H54 (cell line): ENCODE measurements at places on chromosomes 16 and 17.

GRCh38 chr17:65177901-65178300 is 40.7 kb downstream of the RGS9 start:
- peak; percentile 40 for DNase-seq

GRCh38 chr17:74020522-74020921 is 183.0 kb upstream of the RPL38 start:
- DNase-seq = no peak

DNA sequence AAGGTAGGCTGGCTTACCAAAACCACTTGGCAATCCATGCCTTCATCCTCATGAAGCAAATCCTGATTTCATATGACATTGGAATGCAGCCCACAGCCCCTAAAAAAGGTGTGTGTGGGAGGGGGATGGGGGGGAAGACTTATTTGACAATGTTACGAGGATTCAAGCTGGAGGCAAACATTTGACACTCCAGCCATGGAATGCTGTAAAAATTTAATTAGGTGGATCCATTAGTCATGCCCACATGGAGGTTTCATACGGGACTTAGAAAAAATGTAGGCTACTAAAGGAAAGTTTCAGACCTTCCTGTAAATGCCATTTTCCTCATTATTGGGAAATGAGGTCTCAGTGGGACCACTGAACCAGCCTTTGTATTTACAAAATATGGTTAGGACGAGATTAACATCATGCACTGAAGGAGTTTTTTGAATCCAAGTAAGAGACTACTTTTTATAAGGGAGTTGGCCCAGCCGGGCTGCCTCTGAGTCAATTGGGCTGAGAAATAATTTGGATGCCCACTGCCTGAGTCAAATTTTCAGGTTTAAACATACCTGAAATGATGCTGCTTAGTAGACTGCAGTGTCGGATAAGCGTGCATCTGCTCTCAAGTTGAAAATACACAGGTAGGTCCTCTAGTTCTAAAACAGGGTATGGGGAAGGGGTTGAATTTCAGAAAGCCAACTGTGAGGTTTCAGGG is 44.6 kb upstream of the MAF start:
- DNase-seq = no peak

DNA sequence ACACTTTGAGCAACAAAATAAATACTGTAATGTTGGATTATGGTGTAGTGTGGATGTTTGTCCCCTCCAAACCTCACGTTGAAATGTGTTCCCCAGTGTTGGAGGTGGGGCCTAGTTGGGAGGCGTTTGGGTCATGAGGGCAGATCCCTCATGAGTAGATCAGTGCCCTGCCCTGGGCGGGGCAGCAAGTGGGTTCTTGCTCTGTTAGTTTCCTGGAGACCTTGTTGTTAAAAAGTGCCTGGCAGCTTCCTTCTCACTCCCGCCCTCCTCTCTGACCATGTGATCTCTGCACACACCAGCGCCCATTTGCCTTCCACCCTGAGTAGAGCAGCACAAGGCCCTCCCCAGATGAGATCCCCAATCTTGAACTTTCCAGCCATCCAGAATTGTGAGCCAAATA is 67.7 kb downstream of the MPRIP start:
- no peak for DNase-seq

DNA sequence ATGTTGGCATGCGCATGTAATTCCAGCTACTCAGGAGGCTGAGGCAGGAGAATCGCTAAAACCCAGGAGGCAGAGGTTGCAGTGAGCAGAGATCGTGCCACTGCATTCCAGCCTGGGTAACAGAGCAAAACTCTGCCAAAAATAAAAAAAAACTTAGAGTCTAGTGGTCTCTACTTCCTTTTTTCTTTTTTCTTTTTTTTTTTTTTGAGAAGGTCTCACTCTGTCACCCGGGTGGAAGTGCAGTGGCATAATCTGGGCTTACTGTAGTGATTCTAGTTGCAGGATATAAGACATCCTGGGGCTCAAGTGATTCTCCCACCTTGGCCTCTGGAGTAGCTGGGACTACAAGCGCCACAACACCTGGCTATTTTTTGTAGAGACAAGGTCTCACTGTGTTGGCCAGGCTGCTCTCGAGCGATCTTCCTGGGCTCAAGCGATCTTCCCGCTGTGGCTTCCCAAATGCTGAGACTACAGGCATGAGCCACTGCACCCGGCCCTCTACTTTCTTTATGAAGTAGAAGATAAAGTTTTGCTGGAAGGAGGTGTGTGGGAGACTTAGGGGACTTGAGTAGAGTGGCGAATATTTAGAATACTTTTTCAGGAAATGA is 47.9 kb upstream of the TAOK1 start:
- no peak for DNase-seq

GRCh38 chr16:19704321-19705145 is 13.5 kb downstream of the KNOP1 start:
- DNase-seq = no peak

DNA sequence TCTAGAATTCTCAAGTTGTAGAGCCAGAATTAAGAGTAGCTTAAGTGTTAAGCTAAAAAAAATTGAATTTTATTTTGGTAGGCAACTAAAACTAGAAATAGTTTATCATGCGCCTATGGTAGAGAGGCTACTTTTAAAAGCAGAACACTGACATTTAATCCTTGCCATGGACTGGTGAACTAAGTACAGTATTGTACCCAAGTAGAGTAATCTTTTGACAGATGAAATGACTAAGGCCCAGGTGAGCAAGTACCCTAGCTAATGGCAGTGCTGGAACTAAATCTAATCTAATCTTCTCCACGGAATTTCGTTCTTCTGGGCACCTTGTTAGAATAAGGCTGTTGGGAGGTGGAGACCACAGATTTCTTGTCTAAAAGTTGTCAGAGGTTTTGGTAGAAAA is 11.8 kb downstream of the RBL2 start:
- DNase-seq = no peak

DNA sequence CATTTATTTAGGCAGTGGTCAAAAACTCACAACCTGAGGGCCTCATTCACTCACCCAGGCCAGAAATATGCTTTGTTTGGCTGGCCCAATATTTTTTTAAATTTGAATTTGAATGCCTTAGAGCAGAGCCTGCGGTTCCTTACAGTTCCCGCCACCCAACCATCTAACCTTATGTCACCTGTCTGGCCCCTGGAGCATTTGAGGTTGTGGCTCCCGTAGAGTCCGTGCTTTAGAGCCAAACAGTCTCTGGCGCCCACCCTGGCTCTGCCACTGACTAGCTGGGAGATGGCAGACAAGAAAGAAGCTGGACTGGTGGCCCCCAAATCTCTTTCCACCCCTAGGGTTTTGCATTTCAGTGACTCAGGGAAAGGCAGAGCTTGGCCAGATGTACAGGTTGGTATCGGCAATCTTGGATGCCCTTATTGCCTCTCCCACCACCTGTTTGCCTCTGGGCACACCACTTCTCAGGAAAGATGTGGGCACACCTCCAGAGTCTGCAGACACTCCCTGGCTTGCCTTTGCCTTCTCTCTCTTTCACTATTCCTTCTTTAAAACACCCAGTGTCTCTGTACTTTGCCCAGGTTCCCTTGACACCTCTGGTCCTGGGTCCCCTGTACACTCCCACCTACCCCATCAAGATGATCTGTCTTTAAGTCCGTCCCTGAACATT is 1.9 kb upstream of the MAP3K14 start:
- DNase-seq = no peak

DNA sequence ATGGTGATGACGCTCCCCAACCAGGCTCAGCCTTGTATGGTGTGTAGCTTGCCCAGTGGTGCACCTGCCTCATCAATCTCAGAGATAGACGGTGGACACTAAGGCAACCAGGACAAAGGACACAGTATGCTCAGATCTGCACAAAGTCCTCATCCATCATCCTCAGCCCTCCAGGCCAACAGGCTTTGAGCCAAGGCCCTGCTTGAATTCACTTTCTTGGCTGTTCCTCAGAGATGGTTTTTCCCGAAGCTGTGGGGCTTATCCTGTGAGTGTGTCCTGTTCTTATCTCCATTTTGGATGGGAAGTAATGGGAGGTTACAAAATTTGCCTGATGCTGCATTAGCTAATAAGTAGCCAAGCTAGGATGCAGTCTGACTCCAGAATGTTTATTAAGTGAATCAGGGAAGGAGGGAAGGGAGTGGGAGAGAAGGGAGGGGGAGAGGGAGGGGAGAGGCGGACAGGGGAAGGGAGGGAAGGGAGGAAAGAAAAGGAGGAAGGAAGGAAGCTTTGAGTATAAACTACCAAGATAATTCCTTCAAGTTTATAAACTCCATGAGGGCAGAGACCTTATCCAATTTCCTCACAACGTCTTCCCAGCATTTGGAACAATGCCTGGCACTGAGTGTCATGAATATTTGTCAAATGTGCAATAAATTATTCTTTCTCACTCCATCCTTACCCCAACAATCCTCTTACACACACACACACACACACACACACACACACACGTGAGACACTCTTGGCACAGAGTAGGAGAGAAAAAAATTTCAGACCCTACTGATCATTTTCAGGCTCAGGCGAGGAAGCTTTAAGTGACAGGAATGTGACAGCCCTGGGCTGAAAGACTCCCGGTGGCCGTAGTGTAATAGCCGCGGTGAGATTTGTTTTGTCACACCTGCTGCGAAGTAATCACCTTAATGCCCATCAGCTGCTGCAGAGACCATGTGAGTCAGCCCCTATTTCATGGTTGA is 84.3 kb downstream of the BMERB1 start:
- no peak for DNase-seq

- DNase-seq = no peak
Observed at GRCh38 chr17:65783845-65784334, 222.4 kb upstream of the AXIN2 start.

DNA sequence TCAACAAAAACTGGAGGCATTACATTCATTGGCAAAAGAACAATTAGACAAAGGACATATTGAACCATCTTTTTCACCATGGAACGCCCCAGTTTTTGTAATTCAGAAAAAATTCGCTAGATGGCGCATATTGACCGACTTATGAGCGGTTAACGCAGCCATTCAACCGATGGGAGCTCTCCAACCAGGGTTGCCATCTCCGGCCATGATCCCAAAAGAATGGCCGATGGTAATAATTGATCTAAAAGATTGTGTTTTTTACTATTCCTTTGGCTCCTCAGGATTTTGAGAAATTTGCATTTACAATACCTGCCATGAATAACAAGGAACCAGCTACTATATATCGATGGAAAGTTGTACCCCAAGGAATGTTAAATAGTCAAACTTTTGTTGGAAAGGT is 21.4 kb downstream of the ALOX15B start:
- no peak for DNase-seq

DNA sequence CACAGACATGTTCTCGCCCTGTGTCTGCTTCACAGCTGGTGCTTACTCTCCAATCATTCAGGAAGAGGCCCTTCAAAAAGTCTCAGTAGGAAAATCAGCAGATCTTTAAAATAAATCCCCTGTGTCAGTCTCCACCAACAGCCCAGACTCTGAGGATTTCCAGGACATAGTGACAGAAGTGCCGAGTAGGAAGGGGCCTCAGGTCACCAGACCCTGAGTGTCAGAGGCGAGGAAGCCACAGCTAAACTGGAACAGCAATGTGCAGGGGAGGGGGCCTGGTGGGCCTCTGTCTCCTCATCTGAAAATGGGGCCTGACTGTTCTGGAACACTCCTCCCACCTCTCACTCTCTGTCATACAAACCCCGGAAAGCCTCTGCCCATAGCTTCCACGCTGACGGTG is 6.3 kb downstream of the CACNG4 start:
- no peak for DNase-seq

GRCh38 chr17:74573169-74573568 is 5.9 kb upstream of the CD300H start:
- DNase-seq = no peak

DNA sequence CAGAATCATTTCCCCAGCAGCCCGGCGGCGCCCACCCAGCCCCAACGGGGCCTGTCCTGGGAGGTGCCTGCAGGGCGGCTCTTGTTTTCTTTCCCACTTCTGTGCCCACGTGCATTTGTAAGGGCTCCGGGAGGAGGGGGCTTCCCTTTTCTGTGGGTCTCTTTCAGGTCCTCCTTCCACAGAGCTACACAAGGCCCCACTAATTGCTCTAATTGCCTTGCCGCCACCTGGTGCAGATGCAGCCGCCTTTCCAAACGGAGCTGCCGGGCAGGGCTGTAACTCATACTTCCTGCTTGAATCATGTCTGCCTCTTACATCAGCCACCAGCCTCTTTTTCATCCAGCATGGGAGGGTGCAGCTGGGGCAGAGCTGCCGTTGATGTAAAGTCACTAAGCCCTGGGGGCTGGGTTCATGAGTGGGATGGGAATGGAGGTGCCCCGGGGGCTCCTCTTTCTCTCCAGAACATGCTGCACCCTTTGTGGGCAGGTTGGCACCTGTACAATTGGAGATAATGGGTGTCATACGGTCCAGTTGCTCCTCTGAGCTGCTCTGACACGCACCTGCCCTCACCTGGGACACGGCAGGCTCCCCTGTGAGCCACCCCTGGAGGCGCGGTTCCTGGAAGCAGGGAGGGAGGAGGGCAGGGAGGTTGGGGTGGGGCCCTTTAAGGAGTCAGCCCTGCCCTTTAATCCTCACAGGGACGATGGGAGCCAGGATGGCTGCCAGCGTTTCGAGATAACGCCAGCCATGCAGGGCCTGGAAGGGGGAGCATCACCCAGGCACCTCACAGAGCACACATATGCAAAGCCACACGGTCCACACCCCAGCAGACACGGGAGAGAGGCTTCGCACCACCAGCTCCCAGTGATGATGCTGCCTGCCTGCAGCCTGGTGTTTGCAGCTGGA is 41.1 kb upstream of the KLHDC4 start:
- peak; percentile 73 for DNase-seq

- no peak for DNase-seq
Observed at GRCh38 chr16:65119901-65120401, 1.9 kb downstream of the CDH11 start.

DNA sequence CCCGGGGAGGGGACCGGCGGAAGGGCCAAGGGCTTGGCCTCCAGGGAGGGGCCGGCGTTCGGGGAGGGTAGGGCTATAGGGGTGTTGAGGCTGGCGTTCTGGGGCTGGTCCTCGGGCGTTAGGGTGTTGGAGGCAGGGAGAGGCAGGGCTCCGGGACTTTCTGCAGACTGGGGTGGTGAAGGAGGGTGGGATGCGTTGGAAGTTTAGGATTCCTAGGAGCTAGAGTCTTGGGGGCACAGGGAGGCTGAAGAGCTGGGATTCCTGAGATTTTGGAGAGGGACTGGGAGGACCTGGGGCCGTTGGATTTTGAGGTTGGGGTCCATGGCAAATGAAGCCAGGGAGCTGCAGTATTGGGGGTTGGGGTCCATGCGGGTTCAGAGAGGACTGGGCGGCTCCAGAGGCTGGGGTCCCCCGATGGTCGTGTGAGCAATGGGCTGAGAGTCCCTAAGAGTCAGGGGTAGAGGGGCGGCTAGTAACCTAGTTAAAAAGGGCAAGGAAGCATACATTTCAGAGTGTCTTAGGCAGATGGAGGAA is 740 bp downstream of the NFATC2IP start:
- DNase-seq = peak; percentile 51

- DNase-seq = no peak
Observed at GRCh38 chr17:8275421-8276290, 12.8 kb upstream of the RANGRF start.
